ENCODE measurements at places on chromosomes 1 and 21. TPM values are rescaled to one million over a fixed set of nuclear protein-coding genes. Genes with fewer than 3 reads are reported as not detected.

GRCh38 chr1:240515505-240515904 is 96.5 kb downstream of the GREM2 start:
- peak; percentile 69 for DNase-seq

GRCh38 chr1:92567211-92567868 is 80.6 kb upstream of the GFI1 start:
- DNase-seq: no peak

Gene ST7L
- 26.8 TPM for total RNA-seq

DNA sequence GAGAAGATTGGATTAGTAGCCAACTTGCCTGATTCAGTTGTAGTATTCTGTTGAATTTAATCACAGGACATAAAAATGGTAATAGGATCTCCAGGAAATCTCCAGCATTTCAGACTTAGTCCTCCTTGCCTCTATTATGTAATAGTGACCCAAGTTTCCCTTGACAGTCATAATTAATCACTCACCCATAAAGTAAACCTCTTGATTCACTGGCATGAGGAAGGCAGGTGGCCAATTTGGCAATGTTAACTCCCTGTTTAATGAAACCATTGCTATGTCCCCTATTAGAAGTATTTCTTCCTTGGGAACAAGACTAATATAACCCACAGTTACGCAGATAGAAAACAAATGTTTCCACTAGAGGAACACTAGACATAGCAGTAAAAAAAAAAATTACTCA is 604.8 kb upstream of the CXADR start:
- no peak for DNase-seq

GRCh38 chr1:42950116-42950481 is 8.6 kb downstream of the SLC2A1 start:
- DNase-seq: peak; percentile 89
